ENCODE measurements at places on chromosomes 1 and 21.
A peak's percentile ranks its signal among the peaks of the same experiment; 100 is the strongest.

GRCh38 chr1:210361665-210362064 is 33.0 kb downstream of the HHAT start:
- no peak for DNase-seq

GRCh38 chr1:152533327-152533938 is 19.2 kb downstream of the CRCT1 start:
- DNase-seq = peak; percentile 25

GRCh38 chr1:229714964-229715603 is 89.0 kb downstream of the URB2 start:
- DNase-seq = peak; percentile 17

DNA sequence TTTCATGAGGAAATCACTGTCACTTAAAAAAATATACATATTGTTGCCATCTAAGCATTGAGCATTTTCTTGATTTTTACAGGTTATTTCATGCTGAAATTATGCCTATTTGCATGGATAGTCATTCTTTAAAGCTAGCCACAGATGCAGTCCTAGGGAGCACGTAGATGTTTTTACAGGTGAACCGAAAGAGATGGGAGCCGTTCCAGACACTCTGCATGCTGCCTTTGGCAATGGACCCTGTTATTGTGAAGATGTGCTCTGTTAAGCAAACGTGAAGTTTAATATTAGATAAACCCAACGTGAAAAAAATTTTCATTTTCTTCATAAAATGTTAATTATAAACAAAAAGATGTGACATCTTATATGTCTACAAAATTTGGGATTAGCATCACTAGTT is 7.1 kb downstream of the PROX1 start:
- DNase-seq = no peak

DNA sequence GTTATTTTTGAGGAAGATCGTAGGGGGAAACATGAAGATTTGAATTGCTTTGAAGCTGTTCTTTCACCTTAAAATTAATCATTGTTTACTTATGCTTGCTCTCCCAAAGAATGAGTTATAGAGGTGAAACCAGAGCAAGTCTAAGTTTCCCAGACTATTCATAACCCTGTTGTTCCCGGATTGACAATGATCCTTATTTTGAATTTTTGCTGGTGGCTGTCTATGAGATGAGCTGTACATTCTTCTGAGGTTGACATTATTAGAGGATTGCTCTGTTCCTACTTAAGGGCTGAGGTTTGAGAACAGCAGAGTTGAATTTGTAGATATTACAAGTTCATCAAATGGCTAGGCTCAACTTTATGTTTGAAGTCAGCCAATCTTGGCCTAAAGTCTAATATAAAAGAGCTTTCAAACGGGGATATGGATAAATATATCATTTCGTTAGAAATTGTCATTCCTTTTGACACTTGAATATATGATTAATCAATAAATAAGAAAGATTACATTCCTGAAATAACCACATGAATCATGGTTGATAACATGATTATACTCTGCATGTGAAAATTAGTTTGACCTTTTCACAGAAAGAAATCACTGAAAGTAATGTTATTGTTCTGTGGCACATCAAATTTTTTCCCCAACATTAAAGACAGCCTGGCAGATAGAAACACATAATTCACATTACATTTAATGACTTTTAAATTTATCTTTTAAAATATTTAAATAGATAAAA is 19.1 kb upstream of the PDE4B start:
- DNase-seq = no peak

DNA sequence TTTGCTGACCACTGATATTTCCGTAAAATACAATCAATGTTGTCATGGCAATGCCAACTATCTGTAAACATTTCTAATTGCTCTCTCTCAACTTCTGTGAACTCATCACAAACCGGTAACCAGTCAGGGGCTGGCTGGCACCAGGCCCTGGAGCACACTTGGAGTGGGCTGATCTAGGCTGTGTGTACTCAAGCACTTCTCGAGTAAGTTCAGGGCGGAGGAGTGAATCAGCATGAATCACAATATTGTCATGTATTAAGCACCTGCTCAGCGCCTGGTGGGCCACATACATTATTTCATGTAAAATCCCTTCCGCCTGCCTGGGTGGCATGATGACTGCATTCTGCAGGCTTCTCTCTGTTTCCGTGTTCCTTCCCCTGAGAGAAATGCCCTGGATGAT is 212.4 kb downstream of the FOXD2 start:
- DNase-seq = no peak

Measured in inflammatory macrophage treated with lipopolysaccharide for 1 hour (primary cell).